Smooth muscle cell of bladder (primary cell): ENCODE measurements at places on chromosomes 12 and 14. TPM values are rescaled to one million over a fixed set of nuclear protein-coding genes. Genes with fewer than 3 reads are reported as not detected.

Gene C14orf132
- total RNA-seq = 13.5 and 13.7 TPM in 2 replicates

Gene DEPDC4
- total RNA-seq = 0.55 and 0.71 TPM in 2 replicates

Gene MEG3
- total RNA-seq = 145 and 252 TPM in 2 replicates

Gene DLK1
- not detected in 2 replicates for total RNA-seq

Gene PPHLN1
- 54.3 and 64.8 TPM in 2 replicates for total RNA-seq

Gene IFNG-AS1
- not detected in 2 replicates for total RNA-seq

Gene CNTN1
- total RNA-seq = 0.28 and 0.65 TPM in 2 replicates

Gene CD63
- 3,456 and 4,323 TPM in 2 replicates for total RNA-seq

Gene CEP170B
- 9.0 and 14.0 TPM in 2 replicates for total RNA-seq

Gene NINJ2
- total RNA-seq = 1.8 and 3.1 TPM in 2 replicates

Gene ENDOU
- total RNA-seq = not detected in 2 replicates

Gene CIT
- 2.8 and 5.1 TPM in 2 replicates for total RNA-seq

Gene CIDEB
- 1.00 and 1.8 TPM in 2 replicates for total RNA-seq

Gene NRIP2
- total RNA-seq = not detected in 2 replicates

Gene SSPN
- total RNA-seq = 9.4 and 24.6 TPM in 2 replicates

Gene ASB2
- 0.28 and 0.55 TPM in 2 replicates for total RNA-seq

Gene ITGA7
- total RNA-seq = 1.8 and 2.7 TPM in 2 replicates

Gene KCNJ8
- 10.8 and 19.8 TPM in 2 replicates for total RNA-seq

Gene KRT6C
- total RNA-seq = not detected in 2 replicates

Gene TAS2R8
- not detected in 2 replicates for total RNA-seq

Gene KRT4
- total RNA-seq = 0.14 TPM in 1 of 2 replicates, not detected in the other

Gene PLEKHD1
- total RNA-seq = under 0.01 and 0.09 TPM in 2 replicates

Gene TMEM253
- not detected in 2 replicates for total RNA-seq

Gene CCDC197
- not detected in 2 replicates for total RNA-seq

Gene TMEM119
- 44.5 and 62.7 TPM in 2 replicates for total RNA-seq

Gene PIWIL1
- total RNA-seq = not detected in 2 replicates

Gene TPPP2
- total RNA-seq = not detected in 2 replicates

Gene LHX5
- not detected in 2 replicates for total RNA-seq

Gene LGR5
- not detected in 2 replicates for total RNA-seq

Gene FAIM2
- 5.4 and 5.5 TPM in 2 replicates for total RNA-seq
